CD14-positive monocyte (primary cell): ENCODE measurements at places on chromosomes 16 and 17. TPM values are rescaled to one million over a fixed set of nuclear protein-coding genes. Genes with fewer than 3 reads are reported as not detected.

HS3ST4 gene
- not detected for polyA plus RNA-seq

LLGL2 gene
- 7.5 TPM for polyA plus RNA-seq

NT5M gene
- 0.57 TPM for polyA plus RNA-seq

ZNF624 gene
- 3.2 TPM for polyA plus RNA-seq

ANKRD40CL gene
- not detected for polyA plus RNA-seq

RNF222 gene
- polyA plus RNA-seq = not detected in 2 replicates

TSC2 gene
- polyA plus RNA-seq = 11.7 TPM
